ENCODE measurements at places on chromosomes 16 and 17.

DNA sequence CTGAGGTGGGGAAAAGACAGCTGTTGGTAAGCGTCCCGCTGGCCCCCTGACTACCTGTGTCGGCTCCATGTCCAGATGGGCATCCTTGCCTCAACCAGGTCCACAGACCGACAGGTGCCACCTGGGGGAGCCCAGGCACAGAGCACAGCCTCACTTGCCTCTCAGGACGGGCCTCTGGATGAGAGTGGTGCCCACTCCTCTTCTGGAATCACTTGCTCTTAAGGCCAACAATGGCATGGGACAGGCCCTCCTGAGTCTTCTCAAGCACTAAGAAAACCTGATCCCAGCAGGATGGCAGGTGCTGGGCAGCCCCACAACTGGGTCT is 17.2 kb downstream of the SLC16A3 start:
- no peak for DNase-seq

GRCh38 chr17:57605675-57606105 is 139.4 kb downstream of the CCDC182 start:
- no peak for DNase-seq

DNA sequence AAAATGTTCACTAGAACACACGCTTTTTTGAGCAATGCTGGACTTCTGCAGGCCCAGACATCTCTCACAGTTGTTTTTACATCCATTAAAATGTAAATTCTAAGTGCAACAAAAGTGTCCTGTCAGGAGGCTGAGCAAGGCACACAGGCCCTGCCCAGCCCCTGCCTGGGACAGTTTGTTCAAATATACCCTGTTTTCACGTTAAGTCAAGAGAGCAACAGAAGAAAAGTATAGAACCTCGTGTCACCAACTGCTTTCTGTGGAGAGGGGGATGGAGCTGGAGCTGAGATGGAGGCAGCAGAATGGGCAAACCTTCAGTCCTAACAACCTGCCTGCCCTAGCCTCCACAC is 4.3 kb upstream of the HOXB2 start:
- DNase-seq, result no peak

DNA sequence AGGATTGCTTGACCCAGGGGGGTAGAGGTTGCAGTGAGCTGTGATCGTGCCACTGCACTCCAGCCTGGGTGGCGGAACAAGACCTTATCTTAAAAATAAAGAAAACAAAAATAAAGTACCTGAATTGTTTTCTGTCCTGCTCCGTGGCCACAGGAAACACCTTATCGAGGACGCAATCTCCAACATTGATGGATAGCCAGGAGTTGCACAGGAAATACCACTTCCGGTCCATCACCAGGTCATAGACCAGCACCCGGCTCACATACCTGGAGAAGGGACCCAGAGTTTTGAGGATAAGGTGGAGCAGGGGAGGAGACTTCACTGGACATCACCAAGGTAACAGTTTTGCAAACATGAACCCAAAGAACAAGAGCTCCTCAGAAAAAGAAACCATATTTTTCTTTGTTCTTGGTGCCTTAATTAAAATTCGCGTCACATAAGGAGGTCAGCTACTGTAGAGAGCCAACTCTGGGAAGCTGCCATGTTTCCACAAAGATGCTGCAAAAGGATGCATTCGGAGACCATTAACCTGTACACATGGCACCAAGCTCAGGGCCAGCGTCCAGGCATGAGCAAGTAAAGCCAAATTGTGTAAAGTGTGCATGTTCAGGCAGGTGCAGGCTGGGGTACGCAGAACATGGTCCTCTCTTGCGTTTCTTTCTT is 55.6 kb upstream of the GCSH start:
- DNase-seq, result no peak

DNA sequence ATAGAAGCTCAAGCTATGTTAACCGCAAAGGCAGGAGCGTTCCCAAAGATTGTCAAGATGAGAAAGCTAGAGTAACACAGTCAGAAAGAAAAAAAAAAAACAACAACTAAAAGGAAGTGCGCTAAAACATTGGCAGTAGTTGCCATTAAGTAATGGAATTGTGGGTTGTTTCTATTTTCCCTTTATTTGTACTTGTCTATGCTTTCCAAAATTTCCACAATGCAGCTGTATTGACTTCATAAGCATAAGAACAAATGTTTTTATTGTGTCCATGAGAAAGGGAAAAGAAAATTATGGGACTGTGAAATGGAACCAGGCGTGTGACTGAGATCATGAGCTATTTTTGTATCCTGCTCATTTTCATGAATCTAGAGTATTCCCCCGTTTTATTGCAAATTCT is 153.4 kb downstream of the TMEM114 start:
- DNase-seq, result no peak

DNA sequence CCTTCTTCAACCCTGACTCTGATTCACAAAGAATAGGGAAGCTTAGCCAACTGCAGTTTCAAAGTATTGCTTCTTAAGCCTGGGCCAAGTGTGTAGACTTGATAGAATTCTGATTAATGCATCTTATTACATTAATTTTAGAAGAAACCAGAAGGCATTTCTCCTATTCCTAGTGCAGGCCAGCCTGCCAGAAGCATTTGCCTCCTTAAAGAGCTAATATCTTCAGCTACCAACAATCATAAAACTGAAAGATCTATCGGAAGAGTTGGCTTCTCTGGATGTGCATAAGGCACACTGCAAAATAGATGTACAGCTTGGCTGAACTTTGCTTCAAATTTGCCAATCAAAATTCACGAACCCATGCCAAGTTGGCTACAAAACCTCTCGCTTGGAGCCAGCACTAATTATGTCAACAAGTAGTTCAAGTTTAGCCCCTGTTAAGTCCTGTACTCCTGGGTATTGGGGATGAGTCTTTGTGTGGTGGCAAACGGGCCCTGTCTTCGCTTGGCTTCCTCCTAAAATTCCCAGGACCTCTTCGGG is 717.8 kb downstream of the WWOX start:
- DNase-seq, result no peak

DNA sequence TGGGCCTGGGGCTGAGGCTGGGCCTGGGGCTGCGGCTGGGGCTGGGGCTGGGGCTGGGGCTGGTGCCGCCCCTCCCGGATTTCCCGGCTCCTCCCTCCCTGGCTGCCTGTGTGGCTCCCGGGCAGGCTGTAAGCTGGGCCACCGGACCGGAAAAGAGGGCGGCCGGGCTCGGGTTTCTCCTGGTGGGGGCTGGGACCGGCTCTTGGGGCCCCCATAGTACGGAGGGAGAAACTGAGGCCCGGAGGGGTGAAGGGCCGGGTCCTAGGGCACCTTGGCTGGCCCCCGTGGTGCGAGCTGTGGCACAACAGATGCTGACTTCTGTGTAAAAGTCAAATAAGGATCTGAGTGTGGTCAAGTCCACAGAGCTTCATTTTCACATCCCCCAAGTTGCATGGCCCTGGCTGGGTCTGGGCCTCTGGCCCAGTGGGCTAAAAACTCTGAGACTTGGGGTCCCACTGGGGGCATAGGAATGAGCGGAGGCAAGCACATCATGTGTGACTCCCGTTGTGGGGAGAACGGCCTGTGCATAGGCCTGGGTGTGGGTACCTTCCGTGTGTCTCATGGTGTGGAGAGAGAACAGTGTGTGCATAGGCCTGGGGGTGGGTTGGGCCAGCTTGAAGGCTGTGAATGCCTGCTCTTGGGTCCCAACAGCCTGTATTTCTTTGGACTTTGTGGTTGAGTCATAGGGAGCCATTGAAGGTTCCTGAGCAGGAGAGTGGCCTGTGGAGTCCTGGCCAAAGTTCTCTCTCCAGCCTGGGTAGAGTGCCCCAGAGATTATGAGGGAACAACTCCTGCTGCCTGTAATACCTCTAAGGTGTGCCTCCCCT is 123.9 kb upstream of the CIBAR2 start:
- DNase-seq, result peak; percentile 51

GRCh38 chr17:46122486-46122871 is 70.8 kb downstream of the KANSL1 start:
- no peak for DNase-seq

DNA sequence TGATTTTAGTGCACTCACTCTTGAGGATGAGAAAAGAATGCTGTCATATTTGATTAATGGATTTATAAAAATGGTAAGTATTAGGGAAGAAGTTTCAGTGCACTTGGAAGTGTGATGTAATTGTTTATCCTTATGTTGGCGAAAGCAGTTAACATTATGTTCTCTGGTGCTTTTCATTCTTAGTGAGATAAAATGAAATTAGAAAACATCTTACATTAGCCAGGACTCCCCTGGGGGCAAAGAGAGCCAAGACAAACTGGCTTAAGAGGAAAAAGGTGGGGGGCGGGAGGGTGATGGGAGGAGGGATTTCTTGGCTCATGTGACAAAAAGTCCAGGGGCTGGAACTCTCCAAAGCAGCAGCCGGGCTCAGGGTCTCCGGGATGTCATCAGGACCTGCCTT is 73.2 kb downstream of the KNOP1 start:
- no peak for DNase-seq

DNA sequence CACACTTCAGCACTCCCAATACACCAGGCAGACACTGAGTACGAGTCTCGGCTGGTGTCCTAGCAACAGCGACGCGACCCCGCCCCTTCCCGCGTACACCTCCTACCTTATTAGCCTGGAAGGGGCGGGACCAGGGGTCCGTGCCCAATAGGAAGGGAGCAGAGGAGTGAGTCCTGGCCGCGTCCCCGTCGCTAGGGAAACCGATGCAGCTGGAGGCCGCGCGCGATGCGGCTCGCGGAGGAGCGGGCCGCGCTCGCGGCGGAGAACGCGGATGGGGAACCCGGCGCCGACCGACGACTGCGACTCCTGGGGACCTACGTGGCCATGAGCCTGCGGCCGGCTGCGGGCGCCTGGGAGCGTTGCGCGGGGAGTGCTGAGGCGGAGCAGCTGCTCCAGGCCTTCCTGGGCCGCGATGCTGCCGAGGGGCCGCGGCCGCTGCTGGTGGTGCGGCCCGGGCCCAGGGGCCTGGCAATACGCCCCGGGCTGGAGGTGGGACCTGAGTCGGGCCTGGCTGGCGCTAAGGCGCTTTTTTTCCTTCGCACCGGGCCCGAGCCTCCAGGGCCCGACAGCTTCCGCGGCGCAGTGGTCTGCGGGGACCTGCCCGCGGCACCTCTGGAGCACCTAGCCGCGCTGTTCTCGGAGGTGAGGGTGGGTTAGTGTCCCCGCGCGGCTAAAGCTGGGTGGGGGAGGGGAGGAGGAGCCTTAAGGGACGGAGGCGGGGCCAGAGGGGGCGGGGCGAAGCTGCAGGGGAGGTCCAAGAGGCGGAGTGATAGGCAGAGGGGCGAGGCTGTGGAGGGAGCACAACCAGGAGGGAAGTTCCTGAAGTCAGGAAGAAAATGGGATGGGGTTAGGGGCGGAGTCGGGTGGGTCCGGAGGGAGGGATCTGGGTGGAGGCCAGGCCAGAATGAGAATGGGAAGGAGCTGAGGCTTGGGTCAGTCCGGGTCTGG is at the start of gene DNAH9:
DNAH9 (plus strand) TSS at position 197 of the 948 bp plus-strand sequence; CDS start at position 226, 29 bp downstream.
- DNase-seq, result peak; percentile 33

- DNase-seq, result no peak
Observed at GRCh38 chr17:69551212-69552010, 136.9 kb downstream of the MAP2K6 start.

- DNase-seq, result no peak
Observed at GRCh38 chr17:49565948-49566491, 9.7 kb upstream of the NXPH3 start.

DNA sequence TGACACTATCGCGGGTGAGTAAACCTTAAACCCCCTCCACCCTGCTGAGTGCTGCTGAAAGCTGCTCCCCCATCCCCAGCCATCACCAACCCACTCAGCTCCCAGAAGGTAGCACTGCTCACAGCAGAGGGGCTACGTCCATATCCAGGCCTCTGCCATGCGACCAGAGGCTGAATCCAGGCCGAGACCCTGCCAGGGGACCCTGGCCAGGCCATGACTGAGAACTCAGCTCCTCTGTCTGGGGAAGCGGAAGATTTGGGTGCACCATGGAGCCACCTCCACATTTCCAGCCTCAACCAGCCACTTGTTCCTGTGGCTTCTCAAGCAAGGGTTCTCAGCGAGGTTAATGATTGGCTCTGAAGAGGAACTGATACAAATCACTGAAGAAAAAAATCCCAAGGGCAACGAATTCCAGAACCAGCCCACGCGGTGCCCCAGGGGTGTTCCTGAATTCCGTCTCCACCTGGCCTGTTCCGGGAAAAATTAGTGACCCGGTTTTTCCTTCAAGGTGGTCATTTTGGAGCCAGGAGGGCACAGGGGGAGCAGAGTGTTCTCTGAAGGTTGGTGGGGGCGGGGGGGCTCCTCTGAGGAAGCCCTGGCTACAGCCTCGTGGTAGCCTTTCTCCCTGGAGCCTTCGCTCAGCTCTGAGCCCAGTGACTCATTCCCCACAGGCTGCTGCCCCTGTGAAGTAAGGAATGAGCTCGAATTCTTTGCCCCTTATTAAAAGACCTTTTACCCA is 9.3 kb upstream of the SLC16A5 start:
- peak; percentile 90 for DNase-seq

GRCh38 chr17:5661491-5662125 is 77.3 kb upstream of the NLRP1 start:
- DNase-seq, result no peak

DNA sequence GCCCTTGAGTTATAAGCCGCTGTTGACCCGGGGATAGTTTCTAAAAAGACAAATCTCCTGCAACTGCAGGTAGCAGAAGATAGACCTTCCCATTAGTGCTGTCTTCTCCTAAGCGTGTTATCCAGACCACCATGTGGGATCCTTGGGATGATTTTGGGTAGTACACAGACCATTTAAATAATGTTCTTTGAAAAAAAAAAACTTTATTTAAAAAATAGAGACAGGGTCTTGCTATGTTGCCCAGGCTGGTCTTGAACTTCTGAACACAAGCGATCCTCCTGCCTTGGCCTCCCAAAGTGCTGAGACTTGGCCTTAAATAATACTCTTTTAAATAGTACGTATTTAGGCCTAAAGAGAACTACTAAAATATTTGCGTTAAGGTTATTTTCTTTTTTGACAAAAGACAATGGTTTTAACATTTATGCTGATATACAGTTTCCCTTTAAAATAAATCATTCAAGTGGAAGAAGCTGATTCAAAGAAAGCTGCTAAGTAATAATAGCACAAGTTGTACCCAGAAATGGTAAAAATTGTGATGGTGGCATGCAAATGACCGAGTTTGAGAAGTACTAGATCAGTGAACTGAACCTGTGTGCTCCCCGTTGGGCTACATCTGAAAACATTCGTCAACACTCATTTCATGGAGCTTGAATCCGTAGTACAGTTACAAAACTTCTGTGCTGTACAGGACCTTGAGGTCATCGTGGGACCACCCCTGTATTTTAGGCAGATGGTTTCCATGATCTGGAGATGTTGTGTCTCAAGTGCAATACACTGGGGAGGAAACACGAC is 24.0 kb downstream of the SMARCE1 start:
- no peak for DNase-seq

GRCh38 chr17:13787636-13788035 is 185.9 kb upstream of the HS3ST3A1 start:
- DNase-seq, result no peak

DNA sequence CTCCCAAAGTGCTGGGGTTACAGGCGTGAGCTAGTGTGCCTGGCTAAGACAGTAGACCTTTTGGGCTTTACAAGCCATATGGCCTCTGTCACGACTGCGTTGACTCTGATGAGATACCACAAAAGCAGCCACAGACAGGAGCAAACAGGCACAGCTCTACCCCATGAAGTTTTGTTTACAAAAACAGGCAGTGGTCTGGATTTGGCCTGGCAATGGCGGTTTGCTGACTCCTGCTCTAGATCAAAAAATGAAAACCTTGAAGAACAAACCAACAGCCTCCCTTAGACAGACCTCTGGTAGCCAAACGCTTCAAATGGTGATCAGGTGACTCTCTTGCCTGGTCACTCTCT is 20.7 kb downstream of the SLC43A2 start:
- no peak for DNase-seq

Measured in AG08396 (cell line).